ENCODE measurements at places on chromosomes 5 and 9.

DNA sequence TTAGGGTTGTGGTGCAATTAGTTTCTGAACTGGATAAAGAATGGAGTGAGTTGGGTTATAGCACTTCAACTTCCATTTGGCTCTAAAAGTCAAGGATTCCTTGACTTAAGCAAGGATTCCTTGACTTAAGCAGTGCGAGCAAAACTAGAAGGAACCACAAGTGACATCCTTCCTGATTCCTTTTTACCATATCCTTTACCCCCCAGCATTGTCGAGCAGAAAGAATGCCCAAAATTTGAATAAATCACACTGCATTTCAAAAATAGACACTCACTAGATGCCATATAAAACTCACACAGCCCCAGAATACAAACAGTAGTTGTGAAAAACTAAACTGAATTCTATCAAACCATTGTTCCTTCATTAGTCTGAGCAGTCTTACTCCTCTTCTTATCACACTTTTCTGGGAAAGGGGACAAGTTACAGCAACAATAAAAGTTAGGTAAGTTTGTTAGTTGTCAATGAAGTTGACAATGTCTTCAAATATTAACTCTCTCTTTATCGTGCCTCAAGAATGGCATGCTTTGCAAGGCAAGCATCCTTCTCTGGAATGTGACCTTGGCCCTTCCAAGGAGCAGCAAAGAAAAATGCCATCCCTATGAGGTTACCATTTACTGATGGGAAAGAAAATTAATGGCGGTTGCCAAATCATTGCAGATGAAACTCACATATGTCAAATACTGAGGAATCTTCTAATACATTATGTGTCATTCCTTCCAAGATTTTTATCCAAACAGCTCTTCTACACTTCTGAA lies 273.3 kb upstream of the ANKRD55 start:
- no peak for DNase-seq

DNA sequence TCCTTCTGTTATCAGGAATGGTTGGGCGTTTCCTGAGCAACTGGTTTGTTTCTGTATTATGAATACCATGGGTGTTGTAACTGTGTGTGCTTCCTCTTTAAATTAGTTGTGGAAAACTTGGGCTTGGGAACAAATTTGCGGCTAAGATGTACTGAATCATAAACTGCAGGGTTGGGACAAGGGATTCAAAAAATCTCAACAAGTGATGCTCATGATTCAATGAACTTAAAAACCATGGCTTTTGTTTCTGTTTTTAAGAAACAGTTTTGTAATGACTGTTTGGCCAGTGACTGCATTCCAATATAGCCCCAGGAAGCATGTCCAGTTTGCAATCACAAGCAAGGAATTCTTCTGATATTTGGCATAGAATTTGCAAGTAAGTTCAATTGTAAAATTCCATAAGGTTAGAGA lies 657.5 kb upstream of the WWC1 start:
- DNase-seq: no peak

DNA sequence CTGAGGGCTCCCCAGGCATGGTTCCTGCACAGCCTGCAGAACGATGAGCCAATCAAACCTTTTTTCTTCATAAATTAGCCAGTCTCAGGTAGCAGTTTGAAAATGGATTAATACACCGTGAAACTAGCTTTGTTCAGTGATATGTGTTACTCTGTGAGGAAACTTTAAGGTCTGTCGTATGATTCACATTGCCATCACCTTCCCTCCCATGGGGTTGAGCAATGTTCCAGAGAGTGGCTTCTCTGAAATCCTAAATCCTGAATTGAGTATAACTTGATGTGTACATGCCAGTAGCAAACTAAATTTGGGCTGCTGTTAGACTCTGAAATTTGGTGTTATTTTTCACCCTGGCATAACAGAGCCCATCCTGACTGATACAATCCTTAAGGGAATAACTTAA lies 866.4 kb upstream of the C9orf72 start:
- DNase-seq: no peak

DNA sequence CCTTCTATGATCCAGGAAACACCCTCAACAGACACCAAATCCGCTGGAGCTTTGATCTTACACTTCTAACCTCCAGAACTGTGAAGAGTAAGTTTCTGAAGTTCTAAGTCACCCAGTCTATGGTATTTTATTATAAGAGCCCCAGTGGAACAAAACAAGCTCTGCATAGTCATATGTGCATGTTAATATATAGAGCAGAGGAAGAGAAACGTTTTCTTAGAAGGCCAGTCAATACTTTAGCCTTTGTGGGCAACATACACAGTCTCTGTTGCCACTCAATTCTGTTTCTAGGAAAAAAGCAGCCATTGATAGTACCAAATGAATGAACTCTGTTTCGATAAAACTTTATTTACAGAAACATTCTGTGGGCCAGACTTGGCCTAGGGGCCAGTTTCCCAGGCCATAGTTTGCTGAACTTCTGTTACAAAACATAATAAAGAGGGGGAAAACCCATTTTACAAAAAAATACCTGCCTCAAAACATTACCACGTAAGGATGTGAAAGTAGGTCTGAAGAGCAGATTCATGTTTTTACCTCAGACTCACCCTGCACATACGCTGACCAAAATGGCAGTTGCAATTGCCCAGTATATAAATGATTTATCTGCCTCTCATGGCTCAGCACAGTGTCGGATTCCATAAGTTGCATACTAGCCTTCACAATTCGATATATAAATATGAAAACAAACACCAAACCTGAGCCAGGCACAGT lies 350.5 kb downstream of the SLIT3 start:
- no peak for DNase-seq
